GM20000 (cell line): ENCODE measurements at places on chromosomes 11 and 22.

- no peak for DNase-seq
These were observed 365.3 kb downstream of the CTTN start for GRCh38 chr11:70763606-70764005.

DNA sequence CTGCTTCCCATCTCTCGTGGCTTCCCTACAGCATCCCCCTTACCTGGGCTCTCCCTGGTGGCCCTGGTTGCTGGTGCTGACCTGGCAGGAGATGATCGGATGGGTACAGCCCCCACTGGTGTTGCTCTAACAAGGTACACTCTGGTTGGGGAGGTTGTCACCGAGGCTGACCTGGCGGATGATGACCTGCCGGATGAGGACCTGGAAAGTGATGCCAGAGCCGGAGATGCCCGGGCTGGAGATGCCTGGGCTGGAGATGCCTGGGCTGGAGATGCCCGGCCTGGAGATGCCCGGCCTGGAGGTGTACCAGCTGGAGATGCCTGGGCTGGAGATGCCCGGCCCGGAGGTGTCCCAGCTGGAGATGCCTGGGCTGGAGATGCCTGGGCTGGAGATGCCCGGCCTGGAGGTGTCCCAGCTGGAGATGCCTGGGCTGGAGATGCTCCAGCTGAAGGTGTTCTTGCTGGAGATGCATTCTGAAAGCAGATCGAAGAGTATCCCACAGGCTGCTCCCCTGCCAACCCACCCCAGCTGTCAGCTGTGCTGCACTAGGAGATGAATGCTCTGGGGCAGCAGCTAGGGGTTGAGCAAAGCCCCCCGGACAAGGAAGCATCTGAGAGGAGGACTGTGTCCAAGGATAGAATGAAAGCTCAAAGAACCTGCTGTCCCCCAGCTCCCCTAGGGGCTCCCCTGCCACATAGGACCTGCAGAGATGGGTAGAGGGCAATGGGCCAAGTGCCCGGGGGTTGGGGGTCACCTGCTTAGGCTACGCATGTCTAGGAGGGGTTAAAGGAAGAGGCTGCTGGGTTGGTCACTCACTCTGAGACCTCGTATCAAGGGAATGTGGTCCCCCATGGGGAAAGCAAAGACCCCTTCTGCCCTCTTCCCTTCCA lies 10.6 kb downstream of the TMPRSS13 start:
- no peak for DNase-seq

GRCh38 chr11:121588747-121589146 lies 136.0 kb upstream of the SORL1-AS1 start:
- no peak for DNase-seq

- no peak for DNase-seq
These were observed 21.0 kb upstream of the RBFOX2 start for GRCh38 chr22:36049678-36049997.

GRCh38 chr11:109423466-109424190 lies 1.6 kb downstream of the C11orf87 start:
- no peak for DNase-seq

DNA sequence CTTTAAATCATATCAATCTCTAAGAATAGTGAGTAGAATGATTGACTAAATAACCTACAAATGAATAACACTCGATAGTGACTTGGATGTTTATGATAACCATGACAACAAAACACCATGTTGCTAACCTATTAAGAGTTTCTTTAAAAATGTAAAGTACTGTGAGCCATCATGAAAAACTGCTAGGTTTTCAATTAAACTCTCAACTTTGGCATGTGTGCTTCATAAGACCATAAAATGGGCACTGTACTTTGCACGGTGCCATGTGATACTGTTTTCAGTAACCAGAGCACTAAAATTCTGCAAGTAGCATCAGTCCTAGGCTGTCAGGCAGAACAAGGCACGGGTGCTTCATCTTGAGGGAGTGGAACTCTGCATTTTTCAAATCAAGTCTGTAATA lies 96.2 kb upstream of the TRIM77 start:
- no peak for DNase-seq

DNA sequence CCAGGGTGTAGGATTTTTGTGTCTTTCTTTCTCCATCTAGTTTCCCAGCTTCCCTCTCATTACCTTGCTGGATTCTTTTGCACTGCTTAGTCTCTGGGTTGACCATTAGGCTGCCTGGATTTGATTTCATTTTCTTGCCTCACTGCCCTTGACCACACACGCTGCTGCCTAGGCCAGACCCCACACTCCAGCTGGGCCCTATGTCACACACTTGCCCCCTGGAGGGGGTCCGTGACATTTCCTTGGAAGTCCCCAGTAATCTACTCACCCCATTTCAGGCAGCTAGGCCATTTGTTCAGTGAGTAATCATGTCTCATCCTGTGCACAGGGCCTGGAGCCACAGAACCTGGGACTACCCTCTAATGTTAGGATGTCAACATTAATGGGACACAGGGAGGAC lies 81.9 kb upstream of the SPON1 start:
- DNase-seq: no peak

DNA sequence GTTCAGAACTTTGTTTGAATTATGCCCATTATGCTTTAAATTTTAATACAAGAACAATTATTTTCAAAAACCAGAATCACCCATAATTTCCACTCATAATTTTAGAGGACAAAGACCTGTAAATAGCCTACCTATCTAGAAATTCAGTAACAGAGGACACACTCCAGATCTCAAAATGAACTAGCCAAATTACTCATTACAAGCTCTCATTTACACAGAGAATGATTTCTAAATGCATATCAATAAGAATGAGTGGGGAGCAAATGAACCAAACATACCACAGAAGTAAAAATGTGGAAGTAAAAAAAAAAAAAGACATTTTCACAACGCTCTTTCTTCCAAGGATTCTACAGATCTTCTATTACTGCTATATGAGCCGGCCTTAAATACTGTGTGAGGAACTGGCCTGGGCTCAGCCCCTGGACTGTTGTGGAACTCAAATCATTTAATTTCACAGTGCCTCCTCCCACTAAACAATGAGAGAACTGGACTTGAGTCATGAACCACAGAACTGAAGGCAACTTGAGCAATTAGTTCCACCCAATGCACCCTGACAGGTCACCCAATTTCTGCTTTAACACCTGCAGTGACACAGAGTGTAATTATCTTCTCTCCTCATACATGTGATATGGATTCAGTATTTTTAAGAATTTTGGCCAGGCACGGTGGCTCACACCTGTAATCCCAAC lies 8.0 kb downstream of the MRTFA start:
- DNase-seq: peak; percentile 46

GRCh38 chr22:44364751-44365130 lies 52.0 kb upstream of the SHISAL1 start:
- DNase-seq: no peak

DNA sequence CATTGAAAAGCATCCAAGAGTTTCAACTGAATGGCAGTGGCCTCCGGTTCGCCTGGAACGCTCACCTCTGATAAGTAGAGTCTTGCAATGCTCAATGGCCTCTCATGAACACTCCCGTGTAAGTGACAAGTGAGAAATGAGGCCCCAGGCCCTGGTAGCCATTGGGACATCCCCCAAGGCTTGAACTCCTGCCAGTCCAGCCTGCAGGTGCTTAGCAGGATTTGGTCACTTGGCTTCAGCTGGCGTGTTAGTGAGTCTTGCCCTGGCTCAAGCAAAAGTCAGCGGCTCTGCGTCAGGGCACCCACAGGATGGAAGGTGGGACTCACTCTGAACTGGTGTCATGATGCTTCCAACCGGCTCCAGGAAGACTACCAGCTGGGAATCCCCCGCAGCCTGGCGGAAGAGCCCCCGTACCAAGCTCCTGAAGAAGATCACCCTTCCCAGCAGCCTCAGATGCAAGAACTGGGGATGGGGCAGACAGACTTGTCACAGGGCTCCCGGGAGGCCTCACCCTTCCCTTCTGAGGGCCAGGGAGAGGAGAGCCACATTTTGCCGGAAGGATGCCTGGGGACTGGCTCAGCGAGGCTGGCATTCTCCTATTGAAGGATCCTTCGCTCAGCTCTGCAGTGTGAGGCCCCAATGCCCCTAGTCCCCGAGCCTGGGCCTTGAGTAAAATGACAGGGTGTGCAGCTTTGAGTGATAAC lies 19.3 kb downstream of the MB start:
- DNase-seq: no peak

DNA sequence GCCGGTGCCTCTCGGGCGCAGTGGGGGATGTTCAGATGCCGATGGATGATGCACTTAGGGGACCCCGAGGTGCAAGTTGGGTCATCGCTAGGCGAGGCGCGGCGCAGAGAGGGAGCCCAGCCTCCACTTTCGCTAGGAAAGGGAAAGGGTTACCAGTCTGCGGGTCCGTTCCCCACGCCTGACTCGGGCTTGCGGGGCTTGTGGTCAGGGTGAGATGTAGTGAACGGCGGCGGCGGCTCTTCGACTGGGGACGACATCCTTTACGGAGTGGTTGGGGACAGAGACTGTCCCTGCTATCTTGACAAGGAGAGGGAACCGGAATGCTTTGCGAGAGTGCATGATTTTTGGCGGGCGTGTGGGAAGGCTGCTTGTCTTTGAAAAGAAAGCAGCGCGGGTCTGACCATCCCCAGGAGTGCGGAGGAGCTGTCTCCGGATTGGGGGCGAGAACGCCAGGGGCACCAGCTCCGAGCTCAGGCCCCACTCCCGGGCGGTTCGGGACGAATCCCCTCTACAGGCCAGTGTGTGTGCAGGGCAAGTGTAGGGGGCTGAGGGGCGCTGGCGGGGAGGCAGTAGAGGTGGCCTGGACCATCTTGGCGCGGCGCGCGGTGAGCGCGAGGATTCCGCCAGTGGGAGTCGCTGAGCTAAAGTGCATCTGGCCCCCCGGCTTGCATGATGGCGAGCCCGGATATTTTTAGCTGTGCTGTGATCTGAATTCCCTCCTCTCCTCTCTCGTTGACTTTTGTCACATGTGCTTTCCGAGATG lies 1.1 kb downstream of the FAT3 start:
- DNase-seq: peak; percentile 21

DNA sequence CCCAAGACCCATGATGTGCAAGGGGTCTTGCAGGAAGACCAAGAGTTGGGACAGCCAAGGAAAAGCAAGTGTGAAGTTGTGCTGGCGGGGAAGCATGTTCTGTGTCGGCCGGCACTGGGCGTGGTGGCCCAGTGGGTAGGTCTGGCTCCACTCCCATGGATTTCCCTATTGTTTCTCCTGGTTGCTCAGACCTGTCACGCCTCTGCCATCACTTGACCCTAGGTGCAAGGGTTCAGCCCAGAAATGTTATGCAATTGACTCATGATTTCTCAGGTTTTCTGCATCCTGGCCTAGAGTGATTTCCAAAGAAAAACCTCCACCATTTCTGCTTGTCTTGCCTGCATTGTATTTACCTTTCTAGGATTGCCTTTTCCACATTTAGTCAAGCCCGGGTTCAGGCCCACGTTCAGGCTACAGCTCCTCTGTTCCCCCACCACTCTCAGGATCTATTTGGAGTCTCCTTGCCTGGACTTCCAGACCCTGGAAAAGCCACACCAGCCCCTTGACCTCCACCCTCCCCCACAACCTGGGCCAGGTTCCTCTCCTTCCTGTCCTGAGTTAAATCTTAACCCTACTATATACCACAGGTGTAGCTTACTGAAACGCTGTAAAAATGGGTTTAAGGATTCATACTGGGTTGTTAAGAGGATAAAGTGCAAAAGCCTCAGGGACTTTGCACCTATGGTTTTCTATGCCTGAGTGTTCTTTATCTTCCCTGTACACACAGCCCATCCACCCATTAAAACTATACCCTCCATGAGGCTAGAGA lies 17.5 kb upstream of the FOLR1 start:
- no peak for DNase-seq

DNA sequence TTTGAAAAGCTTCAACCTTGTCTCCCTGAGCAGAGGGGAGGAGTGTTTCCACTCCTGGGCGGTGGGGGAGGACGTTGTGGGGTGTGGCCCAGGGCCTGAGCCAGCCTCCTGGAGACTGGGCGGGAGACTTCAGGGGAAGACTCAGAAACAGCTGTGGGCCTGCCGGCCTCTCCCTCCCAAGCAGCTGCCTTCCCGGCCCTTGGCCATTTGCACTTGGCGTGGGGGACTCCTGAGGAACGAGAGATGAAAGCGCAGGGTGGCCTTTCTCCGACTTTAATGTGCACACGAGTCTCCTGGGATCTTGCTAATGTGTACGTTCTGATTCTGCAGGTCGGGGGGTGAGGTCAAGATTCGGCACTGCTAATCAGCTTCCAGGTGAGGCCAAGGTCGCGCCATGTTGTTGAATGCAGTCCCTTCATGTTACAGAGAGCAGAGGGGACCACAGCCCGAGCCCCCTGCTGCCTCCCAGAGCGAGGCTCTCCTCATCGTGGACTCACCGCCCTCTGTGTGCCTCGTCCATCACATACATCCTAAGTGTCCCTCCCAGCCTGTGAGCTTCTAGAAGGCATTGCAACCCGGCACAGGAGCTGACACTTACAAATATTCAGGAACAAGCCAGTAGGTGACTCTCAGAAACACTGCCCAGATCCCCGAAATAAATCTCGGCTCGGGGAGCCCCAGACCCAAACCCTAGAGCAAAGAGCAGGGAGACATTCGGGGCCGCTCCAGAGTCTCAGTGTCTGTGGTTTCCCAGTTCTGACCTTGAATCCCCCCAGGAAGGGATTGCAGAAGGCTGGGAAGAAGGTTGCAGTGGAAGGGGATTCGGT lies 7.7 kb downstream of the LIF start:
- no peak for DNase-seq

DNA sequence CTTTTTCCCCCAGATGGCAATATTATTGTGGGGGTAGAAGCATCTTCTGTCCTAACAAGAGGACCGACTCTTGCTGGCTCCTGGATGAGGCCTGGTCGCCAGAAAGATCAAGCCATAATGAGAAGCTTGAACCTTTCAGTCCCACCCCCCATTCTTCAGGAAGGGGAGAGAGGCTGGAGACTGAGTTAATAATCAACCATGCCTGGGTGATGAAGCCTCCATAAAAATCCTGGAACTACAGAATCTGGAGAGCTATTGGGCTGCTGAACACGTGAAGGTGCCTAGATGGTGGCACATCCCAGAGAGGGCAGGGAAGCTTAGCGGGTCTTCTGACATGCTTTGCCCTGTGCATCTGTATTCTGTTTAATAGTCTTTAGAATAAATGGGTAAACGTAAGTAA lies 16.3 kb downstream of the AP5B1 start:
- no peak for DNase-seq
